ENCODE measurements at places on chromosomes 11 and 22.

DNA sequence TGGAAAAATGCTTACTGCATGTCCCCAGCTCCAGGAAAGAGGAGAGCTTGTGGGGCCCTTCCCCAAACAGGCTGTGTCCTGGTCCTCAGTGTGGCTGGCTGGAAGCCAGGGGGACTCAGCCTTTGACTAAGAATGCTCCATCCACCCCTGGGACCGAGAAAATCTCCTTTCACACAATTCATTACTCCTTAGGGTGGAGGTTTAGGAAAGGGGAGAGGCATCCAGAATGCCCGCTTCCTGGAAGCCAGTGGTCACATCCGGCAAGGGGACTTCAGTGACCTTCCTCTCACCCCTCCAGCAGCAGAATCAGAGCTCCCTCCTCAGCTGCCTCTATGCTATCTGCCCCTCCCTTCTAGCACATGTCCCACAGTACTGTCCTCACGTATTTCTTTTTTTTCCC is 21.9 kb downstream of the ATG16L2 start:
- no peak for DNase-seq

- DNase-seq: no peak
Measured at GRCh38 chr11:35323076-35323868, 96.1 kb downstream of the SLC1A2 start.

DNA sequence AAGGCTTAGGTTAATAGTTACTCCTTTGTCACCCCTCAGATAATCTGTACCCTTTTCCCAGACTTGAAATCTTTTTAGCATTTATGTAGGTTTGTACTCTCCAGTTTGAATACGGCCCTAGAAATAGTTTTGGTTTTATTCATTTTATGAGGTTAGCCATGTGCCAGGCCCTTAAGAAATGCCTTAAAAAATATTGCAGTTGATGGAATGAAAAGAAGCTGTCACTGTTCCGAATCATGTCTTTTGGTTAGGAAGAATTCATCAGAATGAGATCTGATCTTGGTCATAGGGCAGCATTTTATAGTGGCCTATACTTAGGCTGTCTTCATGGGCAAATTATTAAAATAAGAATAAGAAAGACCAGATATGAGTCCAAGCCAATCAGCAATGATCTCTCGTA is 14.8 kb upstream of the PRSS23 start:
- DNase-seq: no peak

DNA sequence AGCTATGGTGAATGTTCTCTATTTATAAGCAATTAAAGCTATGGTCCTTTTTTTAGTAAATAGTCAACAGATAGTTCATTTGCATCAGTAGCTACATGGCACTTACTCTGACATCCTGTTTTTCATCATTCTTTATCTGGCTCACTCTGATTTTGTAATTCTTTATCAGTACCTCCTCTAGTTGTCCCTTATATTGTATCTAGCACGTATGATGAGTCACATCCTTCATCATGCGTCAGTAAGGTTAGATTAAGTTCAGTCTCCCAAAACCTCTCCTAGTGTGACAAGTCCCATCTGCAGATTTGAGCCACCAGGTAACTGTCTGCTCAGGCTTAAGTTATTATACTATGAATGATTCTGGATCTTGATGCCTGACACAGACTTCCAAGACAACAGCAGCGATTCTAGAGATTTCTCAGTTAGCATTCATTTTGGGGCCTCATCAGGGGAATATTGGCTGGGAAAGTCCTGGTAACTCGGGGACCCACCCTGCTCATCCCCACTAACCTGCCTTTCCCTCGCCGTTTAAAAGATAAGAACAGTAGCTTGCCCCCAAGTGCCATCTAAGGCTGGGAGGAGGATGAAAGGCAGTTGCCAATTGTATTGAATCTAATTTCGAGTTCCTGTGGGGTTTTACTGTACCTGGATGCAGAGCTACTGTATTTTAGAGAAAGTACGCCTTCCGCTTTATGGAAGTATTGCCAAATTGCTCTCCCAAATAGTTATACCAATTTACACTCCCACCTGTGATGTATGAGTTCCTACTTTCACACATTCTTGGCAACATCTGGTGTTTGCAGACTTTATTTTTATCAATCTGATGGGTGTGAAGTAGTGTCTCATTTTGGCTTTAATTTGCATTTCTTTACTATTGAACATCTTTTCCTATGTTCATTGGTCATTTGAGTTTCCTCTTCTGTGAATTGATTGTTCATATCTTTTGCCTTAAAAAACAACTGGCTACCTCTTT is 55.9 kb downstream of the ZC3H12C start:
- DNase-seq: no peak

- DNase-seq: peak; percentile 20
Measured at GRCh38 chr11:33893711-33894397, 2.0 kb upstream of the LMO2 start.
